C1 segment of cervical spinal cord (tissue), 14 donors: ENCODE measurements at places on chromosomes 7 and 10.

DNA sequence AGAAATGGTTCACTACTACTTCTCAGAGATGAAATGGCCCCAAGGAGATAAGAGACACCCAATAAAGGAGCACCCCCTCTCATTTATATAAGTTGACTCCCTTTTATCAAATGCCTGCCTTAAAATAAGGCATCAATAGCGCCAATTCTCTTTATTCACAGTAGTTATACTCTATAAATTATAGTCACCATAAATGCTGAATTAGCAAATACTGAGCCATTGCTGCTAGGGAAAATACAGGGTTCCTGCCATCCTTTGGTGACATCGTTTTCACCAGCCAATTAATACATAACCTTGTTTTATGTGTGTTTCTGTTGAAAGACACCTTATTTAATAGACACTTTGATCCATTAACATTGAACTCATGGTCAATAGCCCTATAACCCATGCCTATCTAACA, 28.6 kb downstream of the DCLRE1C start:
- no peak for DNase-seq

DNA sequence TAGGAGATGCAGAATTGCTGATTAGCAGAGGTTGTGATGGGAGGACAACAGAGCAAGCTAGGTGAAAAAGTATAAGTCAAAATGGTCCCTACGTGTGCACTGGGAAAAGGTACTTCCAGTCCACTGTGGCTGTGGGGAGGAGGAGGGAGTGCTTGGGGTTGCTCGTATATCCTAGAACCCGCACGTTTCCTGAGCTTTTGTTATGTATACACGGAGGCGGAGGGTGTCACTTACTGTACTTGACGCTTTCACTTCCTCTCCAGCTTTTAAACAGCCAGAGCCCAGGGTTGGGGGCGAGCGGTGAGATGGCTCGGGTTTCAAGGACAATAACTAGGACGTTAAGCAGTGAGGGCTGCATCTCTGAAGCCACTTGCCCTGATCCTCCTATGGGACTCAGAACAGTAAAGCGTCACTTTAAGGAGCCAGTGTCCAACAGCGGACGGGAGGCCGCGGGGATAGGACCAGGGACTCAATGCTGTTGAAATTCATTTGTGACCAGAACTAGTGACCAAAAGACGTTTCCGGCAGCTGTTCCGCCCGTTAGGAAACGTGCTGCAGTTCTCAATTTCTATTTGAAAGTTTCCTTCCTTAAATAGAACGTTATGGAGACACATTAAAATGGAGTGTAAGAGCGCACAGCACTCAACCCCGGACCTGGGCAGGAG, 985 bp upstream of the ETV1 start:
- peak; percentile 63 for DNase-seq

DNA sequence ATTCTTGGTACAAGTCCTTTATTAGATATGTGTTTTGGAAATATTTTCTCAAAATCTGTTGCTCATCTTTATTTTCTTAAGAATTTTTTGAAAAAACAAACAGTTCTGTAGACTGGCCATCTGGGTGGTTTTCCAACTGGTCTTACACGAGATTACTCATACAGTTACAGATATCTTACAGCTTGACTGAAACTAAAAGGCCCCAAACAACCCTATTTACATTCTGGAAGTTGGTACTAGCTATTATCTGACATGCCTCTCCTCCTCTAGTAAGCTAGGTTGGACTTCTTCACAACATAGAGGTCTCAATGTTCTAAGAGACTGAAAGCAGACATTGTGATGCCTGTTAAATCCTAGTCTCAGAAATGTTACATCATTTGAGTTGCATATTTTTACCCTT, 52.0 kb downstream of the ZNF22 start:
- DNase-seq: no peak

DNA sequence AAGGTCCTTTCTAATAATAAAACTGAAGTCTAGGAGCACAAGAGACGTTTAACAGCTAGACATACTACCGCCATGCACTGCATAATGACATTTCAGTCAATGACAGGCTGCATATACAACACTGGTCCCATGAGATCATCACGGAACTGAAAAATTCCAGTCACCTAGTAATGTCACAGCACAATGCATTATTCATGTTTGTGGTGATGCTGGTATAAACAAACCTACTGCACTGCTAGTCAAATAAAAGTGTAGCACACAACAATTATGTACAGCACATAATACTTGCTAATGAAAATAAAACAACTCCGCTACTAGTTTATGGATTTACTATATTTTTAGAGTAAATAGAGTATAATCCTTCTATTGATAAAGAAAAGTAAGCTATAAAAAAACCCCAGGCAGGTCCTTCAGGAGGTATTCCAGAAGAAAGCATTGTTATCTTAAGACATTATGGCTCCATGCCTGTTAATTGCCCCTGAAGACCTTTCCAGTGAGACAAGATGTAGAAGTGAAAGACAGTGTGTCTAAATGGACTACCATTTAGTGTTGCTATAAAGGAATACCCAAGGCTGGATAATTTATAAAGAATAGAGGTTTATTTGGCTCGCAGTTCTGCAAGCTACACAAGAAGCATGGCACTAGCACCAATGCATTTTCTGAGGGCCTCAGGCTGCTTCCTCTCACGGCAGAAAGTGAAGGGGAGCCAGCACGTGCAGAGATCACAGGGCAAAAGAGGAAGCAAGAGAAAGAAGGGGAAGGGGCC, 47.1 kb downstream of the HIBADH start:
- no peak for DNase-seq

DNA sequence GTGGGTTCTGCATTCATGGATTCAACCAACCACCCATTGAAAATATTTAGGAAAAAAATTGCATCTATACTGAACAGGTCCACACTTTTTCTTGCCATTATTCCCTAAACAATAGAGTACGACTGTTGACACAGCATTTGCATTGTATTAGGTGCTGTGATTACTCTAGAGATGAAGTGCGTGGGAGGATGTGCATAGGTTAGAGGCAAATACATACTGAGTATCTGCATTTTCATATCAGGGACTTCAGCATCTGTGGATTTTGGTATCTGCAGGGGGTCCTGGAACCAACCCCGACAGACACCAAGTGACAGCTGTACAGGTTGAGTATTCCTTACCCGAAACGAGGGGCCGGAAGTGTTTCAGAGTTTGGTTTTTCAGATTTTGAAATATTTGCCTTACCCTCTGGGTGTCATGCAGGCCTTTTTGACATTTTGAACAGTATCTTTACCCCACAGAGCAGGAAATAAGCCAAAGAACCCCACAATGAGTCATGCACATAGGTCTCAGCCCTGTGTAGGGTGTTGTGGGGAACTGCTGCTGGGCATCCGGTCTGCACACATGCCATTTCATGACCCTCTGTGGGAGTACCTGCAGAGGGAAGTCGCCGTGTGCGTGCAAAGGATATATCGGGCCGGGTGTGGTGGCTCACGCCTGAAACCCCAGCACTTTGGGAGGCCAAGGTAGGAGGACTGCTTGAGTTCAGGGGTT, 14.5 kb downstream of the NUDT5 start:
- no peak for DNase-seq

DNA sequence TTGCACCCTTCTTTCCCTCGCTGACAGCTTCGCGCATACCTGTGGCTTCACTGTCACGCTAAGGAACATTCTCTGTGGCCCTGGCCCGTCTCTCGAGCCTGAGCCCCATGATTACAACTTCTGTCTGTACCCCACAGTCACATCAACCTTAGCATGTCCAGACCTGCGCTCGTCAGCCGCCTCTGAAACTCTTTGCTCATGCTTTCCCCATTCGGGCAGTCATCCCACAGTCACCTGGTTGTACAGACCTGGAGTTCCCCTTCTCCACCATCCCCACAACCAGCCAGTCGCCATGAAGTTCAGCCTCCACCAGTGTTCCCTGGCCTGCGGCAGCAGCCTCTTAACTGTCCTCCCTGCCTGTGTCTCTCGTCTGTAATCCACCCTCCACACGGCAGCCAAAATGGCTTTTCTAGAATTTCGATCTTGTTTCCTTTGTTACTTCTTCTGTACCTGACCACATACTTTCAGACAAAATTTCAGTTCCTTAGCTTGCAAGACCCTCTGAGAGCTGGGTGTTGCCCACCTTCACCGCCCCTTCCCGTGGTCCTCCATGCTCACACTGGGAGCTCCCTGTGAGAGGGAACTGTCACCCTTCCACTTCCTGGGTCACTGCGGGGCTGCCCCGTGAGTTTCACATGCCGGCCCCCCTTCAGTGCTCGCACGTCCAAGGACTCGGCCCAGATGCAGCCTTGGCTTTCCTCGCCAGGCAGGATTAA, 229.2 kb downstream of the CELF2 start:
- no peak for DNase-seq

- no peak for DNase-seq
These were observed 145.3 kb upstream of the MGMT start for GRCh38 chr10:129321727-129322126.

GRCh38 chr7:87059525-87060287, at the start of gene ELAPOR2:
ELAPOR2 (minus strand) TSS chr7:87059654; CDS start chr7:87059513, 141 bp downstream.
- DNase-seq: peak; percentile 69

DNA sequence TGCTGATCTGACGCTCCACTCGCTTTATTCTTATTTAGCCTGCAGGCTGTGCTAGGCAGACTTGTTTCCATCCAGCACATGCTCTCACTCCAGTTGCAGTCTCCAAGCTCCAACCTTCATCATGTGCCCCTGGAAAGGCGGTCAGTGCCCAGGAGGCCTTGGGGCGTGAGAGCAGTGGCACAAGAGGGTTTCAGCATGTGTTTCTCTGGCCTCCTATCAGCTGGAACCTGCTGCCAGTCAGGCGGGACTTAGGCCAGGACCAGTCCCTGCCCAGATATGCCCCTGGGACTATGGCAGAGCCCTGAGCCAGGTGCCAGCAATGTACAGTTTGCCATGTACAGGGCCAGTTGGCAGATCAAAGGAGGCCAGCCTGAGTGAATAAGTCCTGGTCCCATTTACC, 330.2 kb upstream of the FZD1 start:
- DNase-seq: peak; percentile 82

GRCh38 chr10:35353395-35353794, 17.1 kb downstream of the CCNY start:
- no peak for DNase-seq

DNA sequence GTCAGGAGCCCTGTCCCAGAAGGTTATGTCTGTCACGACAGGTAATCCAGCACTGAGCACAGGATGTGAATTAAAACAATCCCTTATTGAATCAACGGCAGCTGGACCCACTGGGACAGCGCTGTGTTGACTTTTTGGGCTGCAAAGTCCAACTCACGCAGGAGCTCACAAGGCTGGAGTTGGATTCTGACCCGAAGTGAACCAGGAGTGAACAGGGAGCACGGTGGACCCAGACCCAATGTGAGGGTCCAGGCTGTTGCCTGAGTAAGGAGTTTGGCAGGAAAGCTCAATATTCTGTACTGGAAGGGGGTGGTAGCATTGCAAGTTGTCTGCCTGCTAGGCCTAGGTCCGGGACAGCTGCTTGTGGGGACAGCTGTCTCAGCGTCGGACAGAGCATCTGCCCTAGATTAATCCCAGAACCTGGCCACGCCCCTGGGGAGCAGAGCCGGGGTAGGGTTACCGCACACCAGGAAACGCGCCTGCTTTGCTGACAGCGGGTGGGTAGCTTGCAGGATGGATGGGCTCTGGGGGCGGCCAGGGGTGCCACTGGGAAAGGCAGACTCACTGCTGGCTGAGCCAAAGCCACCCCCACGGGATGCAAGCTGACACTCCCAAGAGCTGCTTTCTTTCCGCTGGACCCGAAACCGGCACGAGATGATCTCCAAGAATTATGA, 24.0 kb downstream of the COL26A1 start:
- no peak for DNase-seq

- peak; percentile 60 for DNase-seq
These were observed 786 bp downstream of the TAF3 start for GRCh38 chr10:7819121-7819460.

DNA sequence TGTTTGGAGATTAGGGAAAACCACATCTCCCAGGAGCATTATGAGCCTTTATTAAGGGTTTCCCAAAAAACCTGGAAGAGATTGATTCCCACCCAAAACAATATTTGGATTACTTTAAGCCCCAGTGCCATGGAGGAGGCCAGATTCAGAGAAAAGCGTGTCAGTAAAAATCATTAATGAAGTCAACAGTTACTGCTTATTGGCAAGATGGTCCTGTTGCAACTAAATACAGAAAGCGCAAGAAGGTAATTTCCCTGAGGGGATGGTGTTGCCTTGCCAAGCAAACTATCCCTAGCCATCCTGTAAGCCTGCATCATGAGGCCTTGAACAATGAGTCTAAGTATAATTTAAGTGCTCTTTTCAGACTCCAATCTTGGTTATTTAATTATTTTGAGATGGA, 156.6 kb downstream of the SPAG6 start:
- DNase-seq: no peak

GRCh38 chr7:16028103-16028502, 341.6 kb upstream of the MEOX2 start:
- DNase-seq: no peak

GRCh38 chr10:95374597-95375209, 83.9 kb upstream of the PDLIM1 start:
- no peak for DNase-seq

DNA sequence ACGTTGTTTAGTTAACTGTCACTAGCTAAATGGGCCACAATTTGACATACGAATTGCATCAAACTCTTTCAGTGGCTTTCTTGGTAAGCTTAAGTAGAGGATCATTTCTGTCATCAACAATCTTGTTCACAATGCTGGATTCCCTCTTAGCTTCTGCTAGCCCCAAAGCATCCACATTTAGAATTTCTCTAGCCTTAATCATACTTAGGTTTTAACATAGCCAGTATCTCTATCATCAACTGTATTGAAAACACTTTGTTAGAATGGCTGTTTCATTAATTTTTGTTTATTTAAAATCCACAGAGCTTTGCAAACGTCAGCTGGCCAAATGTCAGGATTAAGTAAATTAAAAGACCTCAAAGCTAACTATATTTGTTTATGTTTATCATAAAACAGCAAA, 41.1 kb downstream of the ABRAXAS2 start:
- no peak for DNase-seq

- DNase-seq: no peak
These were observed 399 bp downstream of the FHIP2A start for GRCh38 chr10:114821915-114822443.
